ENCODE measurements at places on chromosomes 1 and 21. TPM values are rescaled to one million over a fixed set of nuclear protein-coding genes. Genes with fewer than 3 reads are reported as not detected.

The KLHL12 gene
- total RNA-seq = 30.7 TPM

The SAMD13 gene
- 0.98 TPM for total RNA-seq

The CFAP107 gene
- not detected for total RNA-seq

The RAP1GAP gene
- total RNA-seq = 0.06 TPM

Measured in LHCN-M2 (cell line).